Stimulated activated CD4-positive, alpha-beta T cell treated with anti-CD3 and anti-CD28 coated beads, Interleukin-4, amount 100 ng/mL, for 1 hour (primary cell): ENCODE measurements at places on chromosomes 3 and 15.

GRCh38 chr15:48643776-48644466 lies 1.6 kb downstream of the FBN1 start:
- no peak for DNase-seq

GRCh38 chr3:165523801-165524200 lies 313.4 kb downstream of the BCHE start:
- DNase-seq: no peak

- no peak for DNase-seq
Observed at GRCh38 chr3:16960125-16960524, 75.4 kb downstream of the PLCL2 start.

DNA sequence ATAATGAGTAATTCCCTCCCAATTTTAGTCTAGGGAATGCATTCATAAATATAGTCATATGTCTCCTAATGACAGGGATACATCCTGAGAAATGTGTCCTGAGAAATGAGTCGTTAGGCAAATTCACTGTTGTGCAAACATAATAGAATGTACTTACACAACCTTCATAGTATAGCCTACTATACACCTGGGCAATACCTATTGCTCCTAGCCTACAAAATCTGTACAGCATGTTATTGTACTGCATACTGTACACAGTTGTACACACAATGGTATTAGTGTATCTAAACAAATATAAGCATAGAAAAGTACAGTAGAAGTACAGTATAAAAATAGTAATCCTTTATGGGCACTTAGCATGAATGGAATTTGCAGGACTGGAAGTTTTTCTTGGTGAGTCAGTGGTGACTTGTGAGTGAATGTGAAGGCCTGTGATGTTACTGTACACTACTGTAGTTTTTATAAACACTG lies 6.6 kb downstream of the DTWD1 start:
- no peak for DNase-seq

GRCh38 chr3:23161896-23162570 lies 41.1 kb upstream of the UBE2E2 start:
- DNase-seq: no peak

- DNase-seq: no peak
Observed at GRCh38 chr15:31457631-31458526, 131.2 kb downstream of the KLF13 start.
